ENCODE measurements at places on chromosomes 1 and 21. TPM values are rescaled to one million over a fixed set of nuclear protein-coding genes. Genes with fewer than 3 reads are reported as not detected.

GRCh38 chr21:17532292-17532691 is 19.4 kb downstream of the CXADR start:
- peaks cover 24% of the 10 kb centered on the region for H3K4me1 ChIP-seq
- H3K27me3 ChIP-seq = no peaks in the 10 kb centered on the region
- no peak overlapping the region for H3K4me3 ChIP-seq
- no peak for DNase-seq
- H3K27ac ChIP-seq = no peak overlapping the region

DNA sequence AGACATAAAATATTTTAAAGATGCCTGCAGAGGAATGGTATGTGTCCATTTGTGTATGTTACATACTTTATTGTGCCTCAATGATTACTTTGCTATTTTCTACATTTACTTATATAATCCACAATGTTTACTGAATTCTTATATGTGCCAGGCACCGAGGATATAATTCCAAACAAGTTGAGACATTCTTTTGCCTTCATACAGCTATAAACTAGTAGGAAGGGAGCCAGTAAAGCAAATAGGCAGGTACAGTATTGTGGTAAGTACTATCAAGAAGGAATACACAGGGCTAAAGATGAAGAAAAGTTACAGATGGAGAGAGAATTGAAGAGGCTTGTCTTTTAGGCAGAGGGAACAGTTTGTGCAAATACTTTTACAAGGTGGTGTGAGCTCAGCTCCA is 131.6 kb downstream of the DISP1 start:
- H3K36me3 ChIP-seq = peaks cover 12% of the 10 kb centered on the region
- no peak for DNase-seq
- no peak overlapping the region for H3K27ac ChIP-seq
- no peak overlapping the region for H3K4me3 ChIP-seq
- H3K27me3 ChIP-seq = no peaks in the 10 kb centered on the region
- no peaks in the 10 kb centered on the region for H3K4me1 ChIP-seq

The HRNR gene
- not detected for total RNA-seq

DNA sequence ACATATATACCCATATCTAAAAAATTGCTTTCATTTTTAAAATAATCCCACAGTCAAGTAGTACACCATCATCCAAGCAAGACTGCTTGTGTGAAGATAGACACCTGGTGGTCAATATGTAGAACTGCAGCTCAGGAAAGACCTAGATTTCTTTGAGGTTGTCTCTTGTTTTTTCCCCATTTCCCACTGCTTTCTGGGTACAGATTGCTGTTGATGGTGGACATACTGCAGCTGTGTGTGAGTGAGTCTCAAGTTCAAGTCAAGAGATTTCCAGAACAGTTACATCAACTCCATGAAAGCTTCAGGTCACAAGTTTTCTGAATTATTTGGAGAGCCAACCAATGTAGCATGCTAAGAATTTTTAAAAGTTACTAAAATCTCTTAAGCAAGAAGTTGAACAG is 306.4 kb downstream of the DUSP10 start:
- no peak overlapping the region for H3K27ac ChIP-seq
- DNase-seq = no peak
- peaks cover 12% of the 10 kb centered on the region for H3K4me1 ChIP-seq
- no peaks in the 10 kb centered on the region for H3K36me3 ChIP-seq
- H3K4me3 ChIP-seq = no peak overlapping the region

Data from suprapubic skin (tissue), 4 donors.